Right forelimb (tissue), 1 donor: ENCODE measurements at places on chromosomes 5 and 9.

GRCh38 chr5:31404325-31404724, 127.6 kb downstream of the DROSHA start:
- no peak for DNase-seq

GRCh38 chr9:121902461-121903135, 190.5 kb downstream of the TTLL11 start:
- DNase-seq, result no peak

GRCh38 chr9:4164356-4164755, 135.5 kb downstream of the GLIS3 start:
- no peak for DNase-seq

- DNase-seq, result no peak
Measured at GRCh38 chr5:149151717-149152116, 10.4 kb downstream of the ABLIM3 start.

DNA sequence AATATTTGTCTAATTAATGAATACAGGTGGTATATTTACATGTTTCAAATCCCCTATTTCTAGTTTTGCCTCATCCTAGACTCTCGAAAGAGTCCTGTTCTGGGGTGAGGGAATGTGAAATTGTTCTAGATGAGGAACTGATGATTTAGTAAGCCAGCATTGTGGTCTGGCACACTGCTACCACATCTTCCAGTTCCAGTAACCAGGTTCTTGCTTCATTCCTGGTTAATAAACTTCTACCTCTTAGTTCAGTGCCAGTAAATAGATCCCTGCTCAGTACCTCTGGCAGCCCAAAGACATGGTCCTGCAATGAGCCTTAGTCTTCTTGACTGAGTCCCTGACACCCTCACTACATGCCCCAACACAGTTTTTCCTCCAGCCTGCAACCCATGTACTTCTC, 207.7 kb downstream of the SREK1 start:
- DNase-seq, result no peak

GRCh38 chr5:77139001-77139400, 51.9 kb upstream of the ZBED3 start:
- DNase-seq, result no peak

DNA sequence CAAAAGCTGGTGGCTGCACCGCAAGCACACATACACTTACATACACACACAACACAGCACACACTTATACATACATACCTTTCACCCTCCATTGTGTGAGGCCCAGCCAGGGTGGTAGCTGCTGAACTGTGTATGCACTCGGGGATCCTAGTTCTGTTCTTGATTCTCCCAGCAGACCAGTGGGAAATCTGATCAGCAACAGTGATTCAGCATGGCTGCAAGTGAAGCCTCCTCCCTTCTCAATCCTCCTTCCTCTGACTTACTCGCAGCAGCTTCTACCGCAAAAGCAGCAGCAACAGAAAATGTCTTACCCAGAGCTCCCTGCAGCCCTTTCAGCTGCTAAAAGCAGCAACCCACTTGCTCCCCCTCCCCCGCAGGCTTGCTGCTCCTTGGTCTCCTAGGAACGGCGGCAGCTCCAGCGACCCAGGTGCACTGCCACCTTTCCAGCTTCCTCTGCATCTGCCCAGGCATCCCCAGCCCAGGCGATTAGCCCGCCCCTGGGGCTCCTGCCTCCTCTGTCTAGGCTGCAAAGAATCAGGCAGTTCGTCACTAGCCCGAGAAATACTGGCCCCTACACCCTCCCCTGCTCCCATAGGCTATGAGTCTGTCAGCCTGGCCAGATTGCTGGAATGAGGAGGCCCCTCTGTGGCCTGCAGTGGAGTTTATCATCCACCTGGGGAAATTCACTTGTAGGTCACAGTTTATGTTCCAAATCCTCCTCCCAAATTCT, at the start of gene KLHL3:
Gene KLHL3 (minus strand): TSS at position 535 of the 730 bp plus-strand sequence. CDS start 443 bp downstream, at position 92.
- peak; percentile 70 for DNase-seq

GRCh38 chr9:113654605-113655428, 191.3 kb downstream of the RGS3 start:
- DNase-seq, result peak; percentile 76

GRCh38 chr5:75951158-75951557, 132.0 kb upstream of the SV2C start:
- no peak for DNase-seq

DNA sequence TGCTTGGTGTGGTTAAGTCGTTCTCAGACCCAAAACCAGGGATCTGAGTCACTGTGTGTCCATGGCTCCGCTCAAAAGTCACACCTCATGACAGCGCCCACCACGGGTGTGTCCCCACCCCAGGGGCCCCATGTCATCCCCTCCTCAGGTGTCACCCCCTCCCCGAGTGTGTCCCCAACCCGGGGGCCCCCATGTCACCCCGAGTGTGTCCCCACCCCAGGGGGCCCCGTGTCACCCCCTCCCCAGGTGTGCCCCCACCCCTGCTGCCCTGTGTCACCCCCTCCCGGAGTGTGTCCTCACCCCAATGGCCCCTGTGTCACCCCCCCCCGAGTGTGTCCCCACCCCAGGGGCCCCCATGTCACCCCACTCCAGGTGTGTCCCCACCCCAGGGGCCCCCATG, 5.1 kb downstream of the LRRC14B start:
- peak; percentile 32 for DNase-seq

DNA sequence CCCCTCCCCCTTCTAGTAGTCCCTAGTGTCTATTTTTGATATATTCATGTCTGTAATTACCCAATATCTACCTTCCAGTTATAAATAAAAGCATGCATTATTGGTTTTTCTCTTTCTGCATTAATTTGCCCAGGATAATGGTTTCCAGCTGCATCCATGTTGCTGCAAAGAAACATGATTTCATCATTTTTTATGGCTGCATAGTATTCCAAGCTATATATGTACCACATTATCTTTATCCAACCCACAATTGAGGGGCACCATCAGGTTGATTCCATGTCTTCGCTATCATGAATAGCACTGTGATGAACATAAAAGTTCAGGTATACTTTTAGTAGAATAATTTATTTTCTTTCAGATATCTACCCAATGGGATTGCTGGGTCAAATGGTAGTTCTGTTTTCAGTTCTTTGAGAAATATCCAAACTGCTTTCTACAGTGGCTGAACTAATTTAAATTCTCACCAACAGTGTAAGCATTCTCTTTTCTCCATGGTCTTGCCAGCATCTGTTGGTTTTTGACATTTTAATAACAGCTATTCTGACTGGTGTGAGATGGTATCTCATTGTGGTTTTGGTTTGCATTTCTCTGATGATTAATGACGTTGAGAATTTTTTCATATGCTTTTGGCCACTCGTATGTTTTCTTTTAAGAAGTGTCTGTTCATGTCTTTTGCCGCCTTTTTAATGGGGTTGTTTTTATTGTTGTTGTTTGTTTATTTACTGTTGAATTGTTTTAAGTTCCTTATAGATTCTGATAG, 746.1 kb upstream of the MEF2C start:
- no peak for DNase-seq

DNA sequence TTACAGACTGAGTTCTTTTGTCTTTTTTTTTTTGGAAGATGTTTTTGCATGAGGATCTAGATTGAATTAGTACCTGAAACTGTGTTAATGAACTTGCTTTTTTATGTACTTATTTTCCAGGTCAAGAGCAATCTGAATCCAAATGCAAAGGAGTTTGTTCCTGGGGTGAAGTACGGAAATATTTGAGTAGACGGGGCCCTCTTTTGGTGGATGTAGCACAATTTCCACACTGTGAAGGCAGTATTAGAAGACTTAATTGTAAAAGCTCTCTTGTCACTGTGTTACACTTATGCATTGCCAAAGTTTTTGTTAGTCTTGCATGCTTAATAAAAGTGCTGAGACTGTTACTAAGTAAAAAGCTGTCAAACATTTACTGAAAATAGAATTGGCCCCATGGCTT, 14.5 kb downstream of the SLC23A1 start:
- no peak for DNase-seq

DNA sequence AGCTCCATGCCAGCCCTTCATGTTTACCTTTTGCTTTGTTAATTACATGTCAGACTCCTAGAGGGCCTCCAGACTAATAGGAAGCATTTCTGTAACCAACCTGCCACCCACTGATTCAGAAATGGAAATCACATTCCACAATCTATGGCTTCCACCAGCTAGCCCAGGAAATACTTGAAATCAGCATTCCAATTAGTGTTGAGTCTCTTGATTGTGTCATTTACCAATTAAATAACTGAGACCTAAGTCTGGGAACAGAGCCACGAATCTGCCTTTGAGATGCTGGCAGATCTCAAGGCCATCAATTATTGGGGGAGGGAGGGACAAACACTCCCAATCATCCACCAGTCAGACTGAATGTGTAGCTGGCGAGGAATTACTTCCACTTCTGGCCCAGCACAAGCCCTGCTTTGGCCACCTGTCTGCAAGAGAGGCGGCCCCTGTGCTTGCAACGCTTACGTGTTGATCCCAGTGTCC, 27.4 kb upstream of the SAP30L start:
- DNase-seq, result peak; percentile 5

DNA sequence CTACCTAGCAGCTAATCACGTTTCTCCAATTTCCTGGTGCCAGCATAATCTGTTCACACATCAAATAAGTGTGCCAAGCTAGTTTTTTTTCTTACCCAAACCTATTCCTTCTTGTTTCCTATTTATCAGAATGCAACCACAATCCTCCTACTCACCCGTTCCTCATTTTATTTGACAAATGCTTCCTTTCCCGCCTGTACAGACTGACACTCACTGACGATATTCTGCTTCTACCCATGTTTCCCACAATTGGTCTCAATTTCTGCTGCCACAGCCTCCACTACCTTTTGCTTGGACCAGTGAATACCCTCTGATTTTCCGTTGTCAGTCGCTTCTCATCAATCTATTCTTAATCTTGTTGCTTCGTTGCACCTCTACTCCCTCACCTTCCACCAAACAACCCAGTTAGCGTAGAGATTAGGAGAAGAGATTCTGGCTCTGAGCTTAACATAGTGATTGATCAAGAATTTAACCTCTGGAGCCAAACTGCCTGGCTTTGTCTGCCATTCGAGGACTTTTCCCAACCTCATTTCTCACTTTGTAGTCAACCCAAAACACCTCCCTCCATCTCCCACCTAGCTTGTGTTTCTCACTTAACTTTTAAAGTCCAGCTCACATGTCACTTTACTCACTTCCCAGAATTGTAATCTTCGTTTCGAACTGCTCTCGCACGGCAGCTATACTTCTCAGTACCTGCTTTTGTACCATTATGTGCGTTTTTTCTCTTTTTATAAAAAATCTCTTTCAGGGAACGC, 729 bp upstream of the TMEM38B start:
- peak; percentile 48 for DNase-seq

GRCh38 chr5:139961435-139962157, 81.5 kb downstream of the NRG2 start:
- DNase-seq, result no peak

DNA sequence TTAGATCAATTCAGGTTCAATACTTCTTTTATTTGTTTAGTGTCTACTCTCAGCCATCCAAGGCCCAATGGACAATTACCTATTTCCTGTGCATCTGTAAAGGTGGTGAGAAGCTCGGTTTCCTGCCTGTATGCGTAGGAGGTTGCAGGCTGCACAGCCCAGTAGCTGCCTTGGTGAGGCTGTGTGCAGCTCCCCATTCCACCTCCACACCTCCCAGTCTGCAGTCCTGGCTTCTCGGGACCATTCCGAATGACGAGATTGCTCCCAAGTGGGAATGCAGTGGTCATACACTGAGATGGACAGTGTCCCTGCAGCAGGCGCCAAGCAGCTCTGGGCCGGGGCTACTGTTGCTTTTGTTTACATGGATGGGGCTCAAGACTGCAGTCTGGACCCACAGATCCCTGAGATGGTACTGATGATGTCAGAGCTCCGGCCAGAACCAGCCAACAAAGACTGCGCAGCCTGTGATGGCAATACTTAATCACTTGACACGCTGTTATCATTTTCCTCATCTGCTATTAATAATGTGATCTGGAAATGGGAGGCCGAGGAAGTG, 206.1 kb upstream of the IRX1 start:
- no peak for DNase-seq

DNA sequence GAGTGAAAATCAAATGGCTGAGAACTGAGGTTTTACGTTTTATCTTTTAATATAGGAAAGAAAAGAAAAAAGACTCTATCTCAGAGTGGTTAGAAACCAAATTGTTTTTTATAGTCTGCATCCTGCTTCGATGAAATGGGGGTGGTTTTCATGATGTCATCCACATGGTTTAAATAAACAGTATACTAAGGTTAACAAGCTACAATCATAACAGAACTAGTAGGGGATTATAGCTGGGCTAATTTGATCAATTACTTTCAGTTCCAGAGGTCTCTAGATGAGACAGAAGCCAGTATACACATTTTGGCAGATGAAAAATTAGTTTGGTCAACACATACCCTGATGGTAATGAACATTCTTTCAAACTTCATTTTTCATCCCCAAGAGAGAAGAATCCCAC, 106.3 kb upstream of the SNX2 start:
- no peak for DNase-seq

DNA sequence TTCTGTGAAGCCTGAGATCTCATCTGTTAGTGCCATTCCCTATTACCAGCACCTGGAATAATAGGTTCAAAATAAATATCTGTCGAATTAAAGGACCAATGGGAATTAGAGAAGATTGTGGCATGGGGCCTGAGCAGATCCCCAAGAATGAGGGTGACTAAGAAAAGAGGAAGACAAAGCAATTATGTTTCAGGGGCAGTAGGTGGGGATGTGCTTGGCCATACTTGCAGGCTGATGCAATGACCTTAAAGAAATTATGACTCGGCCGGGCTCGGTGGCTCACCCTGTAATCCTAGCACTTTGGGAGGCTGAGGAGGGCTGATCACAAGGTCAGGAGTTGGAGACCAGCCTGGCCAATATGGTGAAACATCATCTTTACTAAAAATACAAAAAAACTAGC, 562.8 kb downstream of the PTPRD start:
- no peak for DNase-seq

- DNase-seq, result no peak
Measured at GRCh38 chr9:69515810-69516209, 156.4 kb downstream of the APBA1 start.

GRCh38 chr9:126275386-126276001, 51.1 kb upstream of the MVB12B start:
- no peak for DNase-seq

DNA sequence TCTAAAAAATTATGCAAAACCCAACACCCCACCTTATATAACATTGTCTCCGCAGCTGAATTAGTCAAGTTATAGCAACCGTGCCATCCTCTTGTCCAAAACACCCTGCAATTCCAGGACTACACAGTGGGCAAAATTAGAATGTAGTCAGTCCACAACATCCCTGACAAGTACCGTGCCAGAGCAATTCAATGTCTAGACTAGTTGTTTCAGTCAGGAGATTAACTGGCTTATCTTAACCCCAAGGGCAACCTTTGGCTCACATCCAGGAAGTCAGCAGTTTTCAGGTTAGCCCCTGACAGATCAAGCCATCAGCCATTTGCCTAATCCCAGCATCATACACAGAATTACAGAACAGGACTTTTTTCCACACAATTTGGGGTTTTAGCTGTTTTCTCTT, 240.8 kb upstream of the TMEM161B start:
- no peak for DNase-seq

- no peak for DNase-seq
Measured at GRCh38 chr5:79966448-79966847, 24.6 kb downstream of the MTX3 start.

DNA sequence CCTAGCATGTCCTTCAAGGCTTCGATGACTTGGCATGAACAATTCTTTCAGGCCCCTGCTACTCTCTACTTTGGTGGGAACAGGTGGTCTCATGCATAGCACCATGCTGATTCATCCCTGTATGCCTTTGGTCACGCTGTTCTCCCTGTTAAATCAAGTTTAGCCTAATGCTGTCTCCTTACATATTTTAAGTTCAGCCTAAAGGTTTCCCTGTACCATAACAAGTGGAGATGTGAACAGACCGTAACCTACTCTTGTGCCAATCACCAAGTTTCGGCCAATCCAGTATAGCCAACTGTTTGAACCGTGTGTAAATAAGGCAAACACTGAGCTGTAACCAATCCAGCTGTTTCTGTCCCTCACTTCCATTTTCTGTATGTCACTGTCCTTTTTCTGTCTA, 8.0 kb downstream of the GAS1 start:
- no peak for DNase-seq
